ENCODE measurements at places on chromosomes 7 and 10.

DNA sequence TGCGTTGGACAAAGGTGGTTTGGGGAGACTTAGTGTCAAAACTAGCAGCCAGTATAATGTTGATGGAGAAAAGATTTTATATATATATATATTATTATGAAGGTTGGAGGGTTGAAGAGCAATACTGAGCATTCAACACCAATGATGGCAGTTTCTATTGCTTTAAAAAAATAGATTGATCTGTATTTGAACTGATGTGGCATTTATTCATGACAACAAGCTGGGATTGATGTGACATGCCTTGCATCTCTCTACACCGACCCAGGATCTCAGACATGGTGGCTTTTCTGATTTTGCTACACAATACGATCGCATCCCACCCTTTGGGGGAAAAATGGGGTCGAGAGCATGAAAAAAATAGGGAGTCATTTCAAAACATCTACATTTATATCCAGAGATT is 175.4 kb downstream of the POU6F2 start:
- DNase-seq: no peak
- H3K27ac ChIP-seq: no peak overlapping the region
- H3K36me3 ChIP-seq: no peaks in the 10 kb centered on the region
- no peaks in the 10 kb centered on the region for H3K4me1 ChIP-seq

DNA sequence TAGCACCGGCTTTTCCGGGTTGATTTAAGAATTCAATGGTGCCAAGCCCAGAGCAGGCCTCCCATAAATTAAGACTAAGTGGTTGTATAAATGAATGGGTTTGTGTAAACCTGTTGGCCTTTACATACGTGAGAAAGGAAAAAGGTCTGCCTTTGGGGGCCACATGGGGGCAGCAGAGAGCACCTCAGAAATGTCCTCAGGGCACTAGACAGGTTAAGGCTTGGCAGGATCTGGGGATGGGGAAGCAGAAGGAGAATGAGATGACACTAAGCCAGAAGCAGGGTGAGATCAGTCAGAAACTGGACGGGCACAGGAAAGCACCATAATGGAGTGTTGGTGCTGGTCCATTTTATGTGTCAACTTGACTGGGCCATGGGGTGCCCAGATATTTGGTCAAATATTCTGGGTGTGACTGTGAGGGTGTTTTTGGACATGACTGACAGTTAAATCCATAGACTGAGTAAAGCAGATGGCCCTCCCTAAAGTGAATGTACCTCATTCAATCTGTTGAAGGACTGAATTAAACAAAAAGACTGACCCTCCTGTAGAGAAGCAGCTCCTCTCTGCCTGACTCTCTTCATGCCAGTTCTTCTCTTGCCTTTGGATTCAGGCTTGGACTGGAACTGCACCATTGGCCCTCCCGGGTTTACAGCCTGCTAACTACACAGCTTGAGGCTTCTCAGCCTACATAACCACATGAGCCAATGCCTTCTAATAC is 58.9 kb downstream of the FRMPD2 start:
- no peaks in the 10 kb centered on the region for H3K36me3 ChIP-seq
- no peaks in the 10 kb centered on the region for H3K4me1 ChIP-seq
- no peak overlapping the region for H3K4me3 ChIP-seq
- no peak for DNase-seq
- H3K27me3 ChIP-seq: peaks cover 33% of the 10 kb centered on the region

GRCh38 chr7:155489158-155489840 is 31.4 kb downstream of the EN2 start:
- no peak overlapping the region for H3K27ac ChIP-seq
- H3K4me3 ChIP-seq: no peak overlapping the region
- H3K27me3 ChIP-seq: peaks cover 72% of the 10 kb centered on the region
- DNase-seq: no peak

DNA sequence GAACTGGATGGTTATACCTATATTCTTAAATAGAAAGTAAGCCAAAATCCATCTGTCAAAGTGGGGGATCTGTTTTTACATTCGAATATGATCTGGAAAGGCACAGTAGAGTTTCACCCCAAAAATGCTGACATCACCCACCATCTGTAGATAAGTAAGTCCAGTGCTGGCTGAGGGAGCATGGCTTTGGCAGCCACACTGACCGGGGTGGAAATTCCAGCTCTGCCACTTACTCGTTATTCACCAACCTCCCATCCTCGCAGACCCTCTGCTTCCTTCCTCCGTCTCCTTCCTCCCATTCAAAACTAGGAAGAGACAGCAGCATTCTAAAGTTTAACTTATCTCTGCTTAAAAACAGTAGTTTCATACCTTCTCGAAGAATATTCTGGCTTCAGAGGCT is 84.9 kb upstream of the GATA3 start:
- no peak overlapping the region for H3K27ac ChIP-seq
- H3K27me3 ChIP-seq: no peaks in the 10 kb centered on the region
- H3K4me3 ChIP-seq: no peak overlapping the region
- H3K4me1 ChIP-seq: peaks cover 6% of the 10 kb centered on the region
- H3K36me3 ChIP-seq: peaks cover 13% of the 10 kb centered on the region

DNA sequence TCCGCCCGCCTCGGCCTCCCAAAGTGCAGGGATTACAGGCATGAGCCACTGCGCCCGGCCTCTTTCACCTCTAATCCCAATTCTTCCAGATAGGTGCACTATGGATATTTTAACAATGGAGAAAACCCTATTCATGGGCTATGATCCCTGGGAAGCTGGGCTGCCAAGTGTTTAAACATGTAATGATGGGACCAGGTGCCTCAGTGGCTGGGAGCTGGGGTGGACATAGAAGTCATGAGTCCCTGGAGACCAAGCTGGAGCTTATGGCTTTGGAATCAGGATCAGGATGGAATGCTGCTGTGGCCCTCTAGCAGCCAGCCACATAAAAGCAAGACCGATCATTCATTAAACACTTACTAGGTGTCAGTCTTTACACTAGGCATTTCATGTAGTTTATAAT is 41.8 kb upstream of the IGFBP3 start:
- no peak for DNase-seq
- H3K4me1 ChIP-seq: peaks cover 4% of the 10 kb centered on the region
- H3K27ac ChIP-seq: no peak overlapping the region
- H3K4me3 ChIP-seq: no peak overlapping the region

GRCh38 chr7:26202019-26202990 is 760 bp downstream of the CBX3 start:
- peak; percentile 41 for DNase-seq
- H3K27ac ChIP-seq: peak overlapping the region; percentile 93
- H3K4me3 ChIP-seq: peak overlapping the region; percentile 84
- peaks cover 43% of the 10 kb centered on the region for H3K4me1 ChIP-seq
- peaks cover 16% of the 10 kb centered on the region for H3K36me3 ChIP-seq

GRCh38 chr7:118517275-118517674 is 292.8 kb downstream of the ANKRD7 start:
- H3K36me3 ChIP-seq: no peaks in the 10 kb centered on the region
- H3K4me3 ChIP-seq: no peak overlapping the region
- no peak overlapping the region for H3K27ac ChIP-seq
- H3K4me1 ChIP-seq: no peaks in the 10 kb centered on the region
- H3K27me3 ChIP-seq: no peaks in the 10 kb centered on the region

DNA sequence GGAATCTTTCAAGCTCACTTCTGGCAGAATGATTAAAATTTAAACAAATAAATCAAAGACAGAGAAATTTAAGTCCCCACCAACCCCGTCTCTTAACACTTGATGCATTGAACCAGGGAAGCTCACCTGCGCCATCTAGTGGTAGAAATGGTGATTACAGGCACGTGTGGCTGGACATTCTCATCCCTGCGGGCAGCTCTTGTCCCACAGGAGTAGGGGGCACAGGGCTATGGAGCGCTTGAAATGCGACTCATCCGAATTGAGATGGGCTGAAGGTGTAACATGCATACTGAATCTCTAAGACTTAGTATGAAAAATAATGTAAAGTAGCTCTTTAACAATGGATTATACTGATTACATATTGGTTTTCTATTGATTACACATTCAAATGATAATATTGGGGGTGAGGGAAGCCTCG is 24.8 kb upstream of the SLIT1 start:
- H3K4me3 ChIP-seq: no peak overlapping the region
- H3K27me3 ChIP-seq: peaks cover 25% of the 10 kb centered on the region
- H3K36me3 ChIP-seq: no peaks in the 10 kb centered on the region
- no peak for DNase-seq
- H3K4me1 ChIP-seq: peaks cover 2% of the 10 kb centered on the region
- no peak overlapping the region for H3K27ac ChIP-seq

- H3K4me1 ChIP-seq: peaks cover 17% of the 10 kb centered on the region
- no peaks in the 10 kb centered on the region for H3K36me3 ChIP-seq
- DNase-seq: no peak
- H3K27ac ChIP-seq: no peak overlapping the region
- no peaks in the 10 kb centered on the region for H3K27me3 ChIP-seq
These were observed 19.4 kb upstream of the NRP1 start for GRCh38 chr10:33353853-33354252.

DNA sequence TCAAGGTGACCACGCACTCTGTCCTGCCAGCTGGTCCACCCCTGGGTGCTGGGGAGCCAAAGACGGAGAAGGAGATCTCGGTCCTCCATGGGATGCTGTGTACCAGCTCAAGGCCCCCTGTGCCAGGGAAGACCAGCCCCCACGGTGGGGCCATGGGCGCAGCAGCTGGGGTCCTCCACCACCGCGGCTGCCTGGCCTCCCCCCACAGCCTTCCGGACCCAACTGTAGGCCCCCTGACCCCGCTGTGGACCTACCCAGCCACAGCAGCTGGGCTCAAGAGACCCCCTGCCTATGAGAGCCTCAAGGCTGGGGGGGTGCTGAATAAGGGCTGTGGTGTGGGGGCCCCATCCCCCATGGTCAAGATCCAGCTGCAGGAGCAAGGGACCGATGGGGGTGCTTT is 5.4 kb downstream of the NYAP1 start:
- no peak for DNase-seq
- no peaks in the 10 kb centered on the region for H3K27me3 ChIP-seq
- H3K4me3 ChIP-seq: no peak overlapping the region
- peaks cover 36% of the 10 kb centered on the region for H3K4me1 ChIP-seq
- peaks cover 2% of the 10 kb centered on the region for H3K36me3 ChIP-seq
- peak overlapping the region; percentile 59 for H3K27ac ChIP-seq

DNA sequence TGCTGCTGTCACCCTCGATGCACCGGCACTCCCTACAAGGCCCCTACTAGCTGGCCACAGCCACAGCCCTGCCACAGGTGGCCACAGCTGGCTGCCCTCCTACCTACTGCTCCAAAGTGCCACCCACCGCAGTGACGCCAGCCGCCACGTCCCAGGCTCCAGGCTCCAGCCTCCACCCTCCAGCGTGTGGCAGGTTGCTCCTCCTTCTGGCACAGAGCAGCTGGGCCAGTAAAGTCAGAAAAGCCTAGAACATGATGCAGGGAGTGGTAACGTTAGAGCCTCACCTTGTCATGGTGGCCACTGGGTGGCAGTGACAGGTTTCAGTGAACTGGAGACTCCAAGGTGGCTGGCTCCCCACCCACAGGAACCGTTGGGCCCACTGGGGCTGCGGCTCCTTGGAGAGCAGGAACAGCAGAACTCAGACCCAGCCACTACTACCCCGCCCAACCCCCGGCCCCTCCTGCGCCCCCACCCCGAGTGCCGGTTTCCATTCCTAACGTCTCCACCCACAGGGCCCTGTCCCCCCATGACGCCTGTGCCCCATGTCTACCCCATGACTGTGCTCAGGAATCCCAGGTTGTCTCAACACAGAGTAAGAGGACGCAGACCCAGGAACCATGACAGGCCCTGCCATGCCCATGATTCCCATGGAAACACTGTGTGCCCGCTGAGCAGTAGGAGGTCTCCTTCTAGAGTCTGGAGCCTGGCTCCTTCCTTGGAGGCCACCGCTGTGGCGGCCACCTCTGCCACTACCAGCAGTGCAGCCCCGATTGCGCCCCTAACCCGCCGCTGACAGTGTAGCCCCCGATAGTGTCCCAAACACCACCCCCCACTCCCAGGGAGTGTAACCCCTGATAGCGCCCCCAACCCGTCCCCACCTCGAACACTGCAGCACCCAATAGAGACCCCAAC is 52.3 kb upstream of the ZNF33B start:
- no peak for DNase-seq
- H3K27me3 ChIP-seq: no peaks in the 10 kb centered on the region
- H3K27ac ChIP-seq: no peak overlapping the region
- no peak overlapping the region for H3K4me3 ChIP-seq

DNA sequence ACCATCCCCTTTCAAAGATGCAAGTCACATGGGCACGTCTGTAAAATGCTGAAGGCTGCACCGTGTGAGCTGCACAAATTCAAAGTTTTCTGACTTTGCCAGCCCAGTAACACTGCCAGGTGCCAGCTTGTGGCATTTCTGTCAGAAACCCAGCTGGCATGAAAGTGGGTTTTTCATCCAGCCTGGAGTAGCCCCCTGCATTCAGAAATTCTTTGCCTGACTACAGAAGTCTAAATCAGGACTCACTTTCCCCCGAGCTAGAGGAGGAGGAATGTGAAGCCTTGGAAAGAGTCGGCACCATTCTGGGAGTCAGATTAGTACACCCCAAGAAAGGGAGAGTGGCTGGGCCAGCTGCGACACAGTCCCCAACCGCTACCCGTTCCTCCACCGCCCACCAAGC is 56.7 kb upstream of the EN2 start:
- no peak overlapping the region for H3K27ac ChIP-seq
- H3K27me3 ChIP-seq: peaks cover 78% of the 10 kb centered on the region
- no peak overlapping the region for H3K4me3 ChIP-seq
- no peak for DNase-seq
- no peaks in the 10 kb centered on the region for H3K36me3 ChIP-seq
- peaks cover 5% of the 10 kb centered on the region for H3K4me1 ChIP-seq

GRCh38 chr10:79189853-79190435 is 121.2 kb downstream of the ZMIZ1 start:
- peaks cover 46% of the 10 kb centered on the region for H3K4me1 ChIP-seq
- H3K27me3 ChIP-seq: no peaks in the 10 kb centered on the region
- H3K4me3 ChIP-seq: no peak overlapping the region
- H3K27ac ChIP-seq: no peak overlapping the region
- H3K36me3 ChIP-seq: peaks cover 12% of the 10 kb centered on the region

DNA sequence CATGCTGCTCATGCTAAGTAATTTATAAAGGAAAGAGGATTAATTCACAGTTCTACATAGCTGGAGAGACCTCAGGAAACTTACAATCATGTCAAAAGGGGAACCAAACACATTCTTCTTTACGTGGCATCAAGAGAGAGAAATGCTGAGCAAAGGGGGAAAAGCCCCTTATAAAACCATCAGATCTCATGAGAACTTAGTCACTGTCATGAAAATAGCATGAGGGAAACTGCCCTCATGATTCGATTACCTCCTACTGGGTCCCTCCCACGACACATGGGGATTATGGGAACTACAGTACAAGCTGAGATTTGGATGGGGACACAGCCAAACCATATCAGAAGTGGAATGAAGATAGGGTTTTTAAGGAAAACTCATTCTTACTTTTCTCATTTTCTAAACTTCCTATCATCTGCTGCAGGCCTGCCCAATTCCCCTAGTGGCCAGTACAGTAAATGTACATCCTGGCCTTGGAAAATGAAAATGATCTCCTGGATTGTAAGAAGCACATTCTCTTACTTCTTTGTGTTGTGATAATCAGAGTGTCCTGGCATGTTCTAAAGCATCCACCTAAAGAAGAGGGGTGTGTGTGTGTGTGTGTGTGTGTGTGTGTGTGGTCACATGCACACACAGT is 421.5 kb downstream of the LRMDA start:
- H3K27me3 ChIP-seq: peaks cover 48% of the 10 kb centered on the region
- no peak for DNase-seq
- no peak overlapping the region for H3K4me3 ChIP-seq
- H3K36me3 ChIP-seq: no peaks in the 10 kb centered on the region

Data from mesothelial cell of epicardium (in vitro differentiated cells).